ENCODE measurements at places on chromosomes 1 and 21.

DNA sequence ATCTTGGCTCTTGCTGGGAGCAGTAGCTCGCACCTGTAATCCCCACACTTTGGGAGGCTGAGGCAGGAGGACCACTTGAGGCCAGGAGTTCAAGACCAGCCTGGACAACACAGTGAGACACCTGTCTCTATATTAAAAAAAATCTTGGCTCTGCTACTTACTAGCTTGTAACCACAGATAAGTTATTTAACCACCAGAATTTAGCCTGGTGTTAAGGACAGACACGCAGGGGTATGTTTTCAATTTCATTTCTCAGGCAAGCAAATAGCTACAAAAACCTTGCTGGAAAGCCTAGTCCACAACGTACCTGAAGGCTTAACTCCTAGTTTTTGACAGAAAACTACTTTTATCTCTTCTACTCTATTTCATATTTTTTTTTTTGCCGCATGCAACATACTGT, 24.8 kb upstream of the GFI1 start:
- DNase-seq: no peak

- DNase-seq: no peak
Measured at GRCh38 chr1:224922404-224923164, 6.9 kb upstream of the DNAH14 start.

- DNase-seq: peak; percentile 83
Measured at GRCh38 chr1:2525920-2526823, at the start of gene PANK4. TSS of gene PANK4 (minus strand) at chr1:2526596. CDS start at chr1:2526587, 9 bp downstream.

GRCh38 chr1:104671684-104672353, 922.1 kb downstream of the AMY1C start:
- DNase-seq: no peak

GRCh38 chr1:93556291-93556690, 108.4 kb downstream of the FNBP1L start:
- no peak for DNase-seq

- DNase-seq: no peak
Measured at GRCh38 chr1:182189535-182190066, 128.1 kb upstream of the ZNF648 start.

GRCh38 chr1:213864091-213864490, 123.7 kb upstream of the PROX1 start:
- no peak for DNase-seq

DNA sequence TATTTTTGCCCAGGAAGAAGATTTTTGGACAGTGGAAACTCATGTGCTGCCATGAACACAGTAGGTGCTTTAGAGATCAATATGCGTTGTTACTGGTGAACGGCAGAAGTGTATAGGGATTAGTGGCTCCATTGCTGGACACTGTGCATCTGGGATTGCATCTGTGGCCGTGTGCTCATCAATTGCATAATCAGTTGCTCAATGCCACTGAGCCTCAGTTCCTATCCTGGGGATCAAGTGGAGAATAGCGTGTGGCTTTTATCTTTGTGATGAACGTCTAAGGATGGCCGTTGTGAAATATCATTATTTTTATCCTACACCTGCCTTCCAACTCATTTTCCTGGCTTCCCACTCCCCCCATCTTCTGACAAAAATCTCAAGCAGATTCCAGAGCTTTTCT, 5.4 kb downstream of the TNN start:
- DNase-seq: no peak

DNA sequence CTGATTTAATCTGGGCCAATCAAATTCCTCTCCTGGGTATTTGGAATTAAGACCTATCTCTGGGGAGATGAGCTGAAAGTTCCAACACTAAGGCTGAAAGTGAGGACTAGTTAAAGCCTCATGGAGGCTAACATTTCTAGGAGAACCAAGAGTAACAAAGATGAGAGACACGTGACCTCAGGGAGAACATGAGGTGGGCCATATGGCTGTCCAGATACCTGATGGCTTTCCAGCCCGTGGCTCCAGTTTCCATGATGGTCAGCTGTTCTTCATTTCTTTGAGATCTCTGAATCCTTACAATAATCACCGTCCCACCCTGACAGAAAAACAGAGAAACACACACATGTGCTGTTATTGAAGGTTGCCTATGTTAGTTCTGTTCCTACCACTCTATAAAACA, 66.1 kb downstream of the LEPR start:
- no peak for DNase-seq

GRCh38 chr1:53276153-53276901, 38.0 kb upstream of the MAGOH start:
- no peak for DNase-seq

GRCh38 chr1:209577346-209577745, 6.2 kb upstream of the CAMK1G start:
- no peak for DNase-seq

- DNase-seq: no peak
Measured at GRCh38 chr1:1198423-1199140, 7.8 kb downstream of the TNFRSF18 start.

DNA sequence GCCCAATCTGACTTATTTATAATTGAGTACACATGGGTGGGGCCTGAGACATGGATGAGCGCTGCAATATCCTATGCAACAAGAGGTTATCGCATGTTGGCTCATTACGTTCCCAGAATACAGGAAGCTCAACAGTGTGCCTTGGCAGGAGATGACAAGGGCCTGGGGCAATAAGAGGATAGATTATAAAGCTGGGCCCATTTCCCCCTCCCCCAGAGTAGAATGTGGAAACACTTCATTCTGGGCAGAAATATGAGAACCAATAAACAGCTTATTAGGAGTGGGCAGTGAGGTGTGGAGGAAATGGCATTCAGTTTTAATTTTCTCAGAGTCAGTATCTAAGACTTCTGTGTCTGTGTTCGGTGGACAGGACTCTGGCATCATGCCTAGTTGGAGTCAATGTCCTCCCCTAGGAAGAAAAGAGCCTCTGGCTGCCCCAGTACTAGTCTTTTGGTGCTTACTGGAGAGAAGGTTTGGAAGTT, 92.8 kb downstream of the PIK3R3 start:
- DNase-seq: no peak

- DNase-seq: no peak
Measured at GRCh38 chr1:92458146-92458545, 28.6 kb downstream of the GFI1 start.

DNA sequence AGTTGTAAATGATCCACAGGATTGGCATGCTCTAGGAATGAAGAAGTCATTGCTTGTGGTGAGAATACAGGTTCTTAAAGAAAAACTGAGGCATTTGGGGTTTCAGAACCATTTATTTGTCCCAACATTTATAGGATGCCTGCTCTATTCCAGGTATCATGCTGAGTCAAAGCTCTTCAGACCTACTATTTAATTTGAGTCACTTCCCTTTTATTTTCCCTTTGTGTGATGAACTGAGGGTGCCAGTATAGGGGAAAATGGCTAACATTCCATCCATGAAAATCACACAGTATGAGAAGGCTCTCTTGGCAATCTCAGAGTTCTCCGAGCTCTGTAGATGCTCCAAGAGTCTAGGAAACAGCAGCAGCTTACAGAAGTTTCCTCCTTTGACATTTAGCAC, 110.4 kb downstream of the RNF220 start:
- DNase-seq: no peak

- DNase-seq: no peak
Measured at GRCh38 chr1:208557046-208557722, 313.0 kb upstream of the PLXNA2 start.

All from stimulated activated naive B cell treated with anti-CD40 and anti-IgM and Interleukin-4, amounts not matched to agents 10 μg/mL and 1 μg/mL and 100 μg/mL, for 72 hours (primary cell).